ENCODE measurements at places on chromosomes 11 and 22. TPM values are rescaled to one million over a fixed set of nuclear protein-coding genes. Genes with fewer than 3 reads are reported as not detected.

DNA sequence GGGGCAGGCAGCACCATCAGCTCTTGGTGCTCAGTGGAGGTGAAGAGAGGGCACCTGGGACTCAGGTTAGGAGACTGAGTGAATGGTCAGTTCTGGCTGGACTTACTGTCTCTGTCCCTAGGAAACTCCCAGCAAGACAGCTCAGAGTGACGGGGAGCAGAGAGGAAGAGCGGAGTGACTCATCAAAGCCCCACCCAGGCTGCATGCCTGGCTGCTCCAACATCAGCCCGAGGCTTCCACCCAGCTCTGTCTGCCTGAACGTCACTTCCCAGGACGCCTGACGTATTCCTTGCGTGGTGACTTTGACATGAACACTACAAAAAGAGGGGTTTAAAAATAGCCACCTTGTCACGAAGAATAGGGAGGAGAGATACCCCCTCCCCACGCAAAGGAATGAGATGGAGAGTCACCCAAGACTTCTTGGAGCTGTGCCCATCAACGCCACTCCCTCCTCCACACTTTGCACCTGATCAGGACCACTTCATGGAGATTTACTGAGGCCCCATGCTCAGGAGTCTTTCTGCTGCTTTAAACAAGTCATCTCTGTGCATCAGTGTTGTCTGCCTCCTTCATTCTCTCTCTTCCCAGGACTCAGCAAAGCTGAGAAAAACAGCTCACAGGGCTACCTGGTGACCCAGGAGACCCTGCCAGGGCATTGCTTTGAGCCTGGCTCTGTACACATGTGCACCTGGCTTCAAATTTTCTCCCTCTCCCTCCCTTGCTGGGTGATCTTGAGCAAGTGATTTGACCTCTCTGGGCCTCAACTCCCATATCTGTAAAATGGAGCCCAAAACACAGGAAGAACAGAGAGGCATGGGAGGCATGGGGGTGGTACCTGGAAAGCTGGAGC lies 83.1 kb downstream of the MN1 start:
- DNase-seq = no peak

GRCh38 chr22:22750335-22751042 lies 106.1 kb downstream of the GGTLC2 start:
- no peak for DNase-seq

DNA sequence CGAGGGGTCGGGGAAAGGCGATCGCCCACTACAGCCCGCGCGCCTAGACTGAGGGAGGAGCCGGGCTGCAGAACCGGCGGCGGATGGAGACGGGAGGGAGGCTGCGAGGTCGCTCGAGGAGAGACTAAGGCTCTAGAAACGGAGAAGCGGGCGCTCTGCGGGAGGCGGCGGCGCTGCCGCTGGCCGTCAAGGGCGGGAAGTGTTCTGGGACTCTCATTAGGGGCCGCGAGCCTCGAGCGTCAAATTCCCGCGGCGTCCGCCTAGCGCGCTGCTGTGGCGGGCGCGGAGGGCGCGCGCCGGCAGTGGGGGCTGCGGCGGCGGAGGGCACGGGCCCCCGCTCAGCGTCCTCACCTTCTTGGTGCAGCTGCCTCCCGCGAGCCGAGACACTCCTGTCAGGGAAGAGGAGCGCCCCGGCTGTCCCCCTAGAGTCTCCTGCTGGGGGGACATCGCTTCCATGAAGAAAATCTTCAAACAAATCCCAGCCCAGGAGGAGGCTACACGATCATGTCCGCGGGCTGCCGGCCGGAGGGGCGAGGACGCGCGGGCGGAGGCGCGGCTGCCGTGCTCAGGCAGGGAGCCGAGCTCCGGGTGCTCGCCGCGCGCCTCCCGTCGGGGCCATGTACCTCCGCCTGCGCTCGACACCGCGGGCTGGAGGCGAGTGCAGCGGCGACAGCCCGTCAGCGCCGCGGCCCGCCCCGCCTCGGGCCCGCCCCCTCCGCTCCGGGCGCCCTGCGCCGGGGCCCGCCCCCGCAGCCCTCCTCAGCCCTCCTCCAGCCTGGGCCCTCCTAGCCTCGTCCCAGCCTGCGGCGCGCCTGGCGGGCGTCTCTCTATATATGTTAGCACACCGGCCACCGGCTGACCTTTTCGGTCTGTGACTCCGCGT lies at the start of gene ARHGAP20:
ARHGAP20 (minus strand) TSS at position 662 of the 883 bp plus-strand sequence; CDS start at position 456, 206 bp downstream.
- peak; percentile 31 for DNase-seq

DNA sequence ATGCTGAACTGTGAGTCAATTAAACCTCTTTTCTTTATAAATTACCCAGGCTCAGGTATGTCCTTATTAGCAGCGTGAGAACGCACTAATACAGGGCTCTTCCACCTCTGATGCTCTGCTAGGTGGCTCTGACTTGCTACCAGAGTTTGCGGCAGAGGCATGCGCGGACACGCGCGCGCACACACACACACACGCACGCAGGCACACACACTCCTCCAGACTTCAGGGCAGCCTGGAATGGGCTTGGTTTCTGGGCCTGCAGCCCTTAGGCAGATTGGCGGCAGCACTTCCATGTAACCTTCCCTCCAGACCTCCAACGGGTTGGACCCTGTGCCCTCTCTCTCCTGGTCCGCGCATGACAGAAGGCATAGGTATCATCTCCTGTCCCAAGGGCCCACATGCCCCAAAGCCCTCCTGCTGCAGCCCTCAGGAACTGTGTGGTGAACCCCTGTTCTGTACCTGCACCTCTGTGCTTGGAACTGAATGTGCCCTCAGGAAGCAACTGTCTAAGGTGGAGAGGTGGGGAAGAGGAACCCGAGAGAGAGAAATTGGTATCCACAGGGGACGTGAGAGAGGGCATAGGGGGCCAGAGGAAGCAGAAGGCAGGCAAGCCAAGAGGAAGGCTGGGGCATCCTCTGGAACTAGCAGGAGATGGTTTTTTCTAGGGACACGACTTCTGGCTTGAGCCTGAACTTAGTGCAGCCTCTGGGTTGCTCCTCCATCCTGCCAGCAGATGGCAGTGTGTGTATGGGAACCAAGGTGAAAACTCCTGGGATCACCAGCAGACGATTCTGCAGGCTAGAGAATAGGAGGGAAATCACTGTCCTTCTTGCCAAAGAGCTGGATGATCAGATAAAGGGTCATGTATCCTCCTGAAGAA lies 23.4 kb upstream of the RIC3 start:
- DNase-seq = peak; percentile 58

- DNase-seq = no peak
These were observed 555.3 kb downstream of the BUD13 start for GRCh38 chr11:116217441-116217840.

- no peak for DNase-seq
These were observed 655.6 kb downstream of the ETS1 start for GRCh38 chr11:127931803-127932202.

DNA sequence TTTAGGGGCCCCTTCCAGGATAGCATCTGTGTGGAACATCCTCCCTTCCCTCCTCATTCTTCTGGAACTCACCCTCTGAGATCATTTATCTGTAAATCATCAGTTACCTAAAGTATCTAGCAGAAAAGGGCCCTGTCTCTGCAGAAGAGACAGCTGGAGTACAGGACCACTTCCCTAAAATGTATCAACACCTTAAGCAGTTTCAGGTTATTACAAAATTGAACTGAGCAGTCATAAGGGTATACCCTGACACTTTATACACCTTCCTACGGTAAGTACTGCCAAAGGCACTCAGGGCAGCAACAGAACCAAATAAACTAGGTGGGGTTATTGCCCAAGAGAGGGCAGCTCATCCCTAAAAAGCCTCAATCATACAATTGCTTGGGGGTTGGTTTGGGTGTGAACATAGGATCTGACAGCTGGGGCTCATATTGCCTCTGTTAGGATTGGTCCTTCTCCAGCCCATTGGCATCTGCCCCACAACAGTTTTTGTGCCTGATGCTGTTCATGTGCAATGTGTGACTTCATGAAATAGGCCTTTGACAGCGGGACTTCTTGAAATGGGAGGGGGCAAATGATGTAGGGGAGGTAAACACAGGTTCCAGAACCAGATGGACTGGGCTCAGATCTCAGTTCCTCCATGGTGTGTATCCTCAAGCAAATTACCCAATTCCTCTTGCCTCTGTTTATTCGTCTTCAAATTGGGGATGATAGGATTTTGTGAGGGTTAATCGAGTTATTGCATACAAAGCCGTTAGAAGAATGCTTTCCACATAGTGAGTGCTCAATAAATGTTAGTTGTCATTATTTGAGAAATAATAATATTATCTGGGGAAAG lies 2.9 kb downstream of the POU2AF3 start:
- DNase-seq = no peak

DNA sequence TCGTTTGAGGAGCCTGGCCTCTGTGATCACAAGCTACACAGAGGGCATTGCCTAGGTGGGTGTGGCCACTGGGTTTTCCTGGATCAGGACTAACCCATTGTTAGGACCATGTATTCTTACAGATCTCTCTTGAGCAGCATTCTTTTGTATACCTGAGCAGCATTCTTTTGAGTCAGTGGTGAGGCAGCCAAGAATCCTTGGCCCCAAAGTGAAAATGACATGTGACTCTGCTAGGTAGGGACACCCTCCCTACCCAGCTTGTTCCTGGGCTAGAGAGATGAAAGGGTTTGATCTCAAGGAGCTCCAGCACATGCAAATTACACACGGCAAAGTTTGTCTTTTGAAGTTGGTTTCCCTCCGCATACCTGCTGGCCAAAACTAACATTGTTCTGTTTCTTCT lies 55.0 kb upstream of the HORMAD2 start:
- DNase-seq = no peak

DNA sequence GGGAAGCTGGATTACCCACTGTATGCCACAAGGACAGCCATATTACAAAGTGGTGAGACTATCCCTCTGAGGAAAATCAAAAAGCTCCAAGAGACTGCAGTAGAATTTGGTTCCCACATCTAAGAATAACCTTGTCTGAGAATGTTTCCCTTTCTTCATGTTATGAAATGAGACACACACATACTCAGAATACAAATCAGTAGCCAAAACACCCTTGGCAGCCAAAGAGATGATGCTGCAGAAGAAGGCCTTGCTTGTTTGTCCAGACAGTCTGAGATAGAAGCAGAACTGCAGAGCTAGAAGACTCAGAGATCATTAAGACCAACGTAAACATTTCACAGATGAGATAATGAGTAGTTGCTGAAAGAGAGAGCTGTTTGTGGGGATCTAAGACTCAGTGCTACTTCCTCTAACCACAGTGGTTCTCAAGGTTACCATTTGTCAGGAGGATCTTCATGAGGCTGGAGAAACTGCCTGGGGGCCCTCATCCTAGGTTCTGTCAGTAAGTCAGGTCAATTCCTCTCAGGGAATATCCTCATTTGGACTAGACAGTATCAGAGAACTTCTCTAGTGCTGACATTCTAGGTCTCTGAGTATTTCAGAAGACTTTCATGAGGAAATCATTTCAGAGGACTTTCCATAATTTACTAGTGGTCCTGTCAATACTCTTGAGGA lies 38.9 kb downstream of the RELT start:
- no peak for DNase-seq

DNA sequence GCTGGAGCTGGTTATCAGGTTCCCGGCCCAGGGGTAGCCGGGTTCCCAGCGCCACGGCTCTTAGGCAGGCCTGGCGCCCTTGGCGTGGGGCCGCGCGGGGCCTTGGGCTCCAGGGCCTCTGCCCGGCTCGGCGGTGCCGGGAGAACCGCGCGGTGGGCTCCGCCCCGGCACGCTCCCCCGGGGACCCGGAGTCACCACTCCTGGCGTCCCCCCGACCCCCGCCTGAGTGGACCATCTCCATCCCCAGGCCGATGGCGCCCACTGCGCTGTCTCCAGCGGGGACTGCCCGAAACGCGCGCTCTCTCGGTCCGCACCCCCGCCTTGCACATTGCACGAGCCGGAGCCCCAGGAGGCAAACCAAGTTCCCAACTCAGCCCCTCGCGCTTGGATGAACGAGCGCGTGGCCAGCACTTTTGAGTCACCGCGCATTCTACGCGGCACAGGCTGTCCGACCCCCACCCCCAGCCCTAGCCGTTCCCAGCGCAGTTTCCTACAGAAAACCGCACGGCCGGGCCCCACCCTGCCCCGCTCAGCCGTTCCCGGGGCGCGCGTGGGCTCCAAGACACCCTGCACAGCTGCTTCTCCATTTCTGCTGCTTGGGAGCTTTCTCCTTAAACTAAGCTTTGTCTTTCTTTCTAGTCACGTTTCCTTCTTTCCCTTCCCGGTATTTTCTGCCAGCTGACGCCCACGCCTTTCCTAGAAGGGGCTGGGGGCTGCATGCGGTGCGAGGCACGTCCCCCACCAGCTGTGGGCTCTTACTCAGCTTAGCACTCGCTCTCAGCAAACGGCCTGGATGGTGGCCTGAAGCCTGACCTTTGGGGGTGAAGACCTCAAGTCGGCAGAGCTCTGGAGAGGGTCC lies 650 bp upstream of the CHID1 start:
- DNase-seq = peak; percentile 33

GRCh38 chr11:62435846-62436660 lies 17.2 kb downstream of the SCGB1A1 start:
- no peak for DNase-seq

DNA sequence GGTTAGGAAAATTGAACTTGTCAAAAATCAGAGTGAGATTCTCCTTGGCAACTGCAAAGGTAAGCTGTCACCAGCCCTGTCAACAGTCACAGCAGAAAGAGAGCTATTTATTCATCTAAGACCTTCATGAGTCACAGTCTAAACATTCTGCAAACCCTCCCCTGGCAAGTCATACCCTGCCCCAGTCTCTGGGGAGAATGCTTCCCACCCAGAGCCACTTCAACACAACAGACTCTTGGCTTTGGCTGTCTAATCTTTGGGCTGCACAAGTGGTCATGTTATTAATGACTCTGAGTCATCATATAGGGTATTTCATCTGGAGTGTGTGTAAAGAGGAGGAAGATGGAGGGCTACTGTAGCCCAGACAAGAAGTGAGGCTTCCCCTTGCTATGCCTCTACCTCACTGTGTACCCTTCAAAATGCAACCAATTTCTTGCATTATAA lies 153.4 kb downstream of the CCDC34 start:
- no peak for DNase-seq

DNA sequence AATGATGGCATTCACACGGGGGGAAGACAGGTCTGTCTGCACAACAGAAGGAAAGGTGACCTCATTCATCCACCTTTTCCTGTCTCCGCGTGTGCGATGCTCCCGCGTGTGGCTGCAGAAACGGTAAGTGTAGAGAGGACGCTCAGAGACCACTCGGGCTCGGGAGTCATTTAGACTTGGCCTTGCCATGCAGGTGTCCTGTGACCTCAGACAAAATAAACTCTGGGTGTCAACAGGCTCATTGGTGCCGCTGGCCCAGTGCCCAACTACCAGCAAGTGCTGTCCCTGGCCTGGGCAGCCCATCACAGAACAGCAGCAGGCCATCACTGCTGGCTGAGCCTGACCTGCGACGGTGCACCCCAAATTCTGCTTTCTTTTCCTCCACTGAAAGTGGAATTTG lies 48.1 kb upstream of the ARFGAP3 start:
- DNase-seq = no peak

- DNase-seq = no peak
These were observed 9.6 kb upstream of the EMID1 start for GRCh38 chr22:29195964-29196666.

GRCh38 chr11:120013325-120014250 lies 124.3 kb downstream of the TRIM29 start:
- no peak for DNase-seq

GRCh38 chr11:40387240-40387980 lies 1072.0 kb downstream of the LRRC4C start:
- DNase-seq = no peak

Gene CERK
- 41.8 TPM for total RNA-seq

Gene SUSD2
- 1.0 TPM for total RNA-seq

Gene MPPED2
- total RNA-seq = 0.33 TPM

Gene PIK3IP1
- total RNA-seq = 56.0 TPM

Gene DGCR6
- 1.2 TPM for total RNA-seq

Gene CYP2D6
- total RNA-seq = 6.6 TPM

Gene MALAT1
- 8,252 TPM for total RNA-seq
